ENCODE measurements at places on chromosomes 4 and X.

DNA sequence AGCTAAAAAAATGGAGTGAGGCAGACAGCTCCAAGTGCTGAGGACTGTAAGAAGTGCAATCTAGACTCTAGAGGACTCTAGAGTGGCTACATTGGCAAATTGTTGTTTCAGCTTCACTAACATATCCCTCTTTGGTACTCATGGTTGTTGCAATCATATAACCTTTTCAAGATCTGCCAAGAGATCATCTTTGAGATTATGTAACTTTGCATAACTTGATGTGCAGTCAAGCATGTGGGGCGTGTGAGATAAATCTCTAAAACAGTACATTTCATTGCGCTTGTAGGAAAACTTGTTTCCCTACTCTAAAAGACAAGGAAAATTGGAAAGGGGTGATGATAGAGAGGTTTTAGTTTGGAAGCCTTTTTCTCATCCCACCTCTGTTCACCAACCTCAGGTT is 11.2 kb upstream of the BRS3 start:
- DNase-seq = no peak

DNA sequence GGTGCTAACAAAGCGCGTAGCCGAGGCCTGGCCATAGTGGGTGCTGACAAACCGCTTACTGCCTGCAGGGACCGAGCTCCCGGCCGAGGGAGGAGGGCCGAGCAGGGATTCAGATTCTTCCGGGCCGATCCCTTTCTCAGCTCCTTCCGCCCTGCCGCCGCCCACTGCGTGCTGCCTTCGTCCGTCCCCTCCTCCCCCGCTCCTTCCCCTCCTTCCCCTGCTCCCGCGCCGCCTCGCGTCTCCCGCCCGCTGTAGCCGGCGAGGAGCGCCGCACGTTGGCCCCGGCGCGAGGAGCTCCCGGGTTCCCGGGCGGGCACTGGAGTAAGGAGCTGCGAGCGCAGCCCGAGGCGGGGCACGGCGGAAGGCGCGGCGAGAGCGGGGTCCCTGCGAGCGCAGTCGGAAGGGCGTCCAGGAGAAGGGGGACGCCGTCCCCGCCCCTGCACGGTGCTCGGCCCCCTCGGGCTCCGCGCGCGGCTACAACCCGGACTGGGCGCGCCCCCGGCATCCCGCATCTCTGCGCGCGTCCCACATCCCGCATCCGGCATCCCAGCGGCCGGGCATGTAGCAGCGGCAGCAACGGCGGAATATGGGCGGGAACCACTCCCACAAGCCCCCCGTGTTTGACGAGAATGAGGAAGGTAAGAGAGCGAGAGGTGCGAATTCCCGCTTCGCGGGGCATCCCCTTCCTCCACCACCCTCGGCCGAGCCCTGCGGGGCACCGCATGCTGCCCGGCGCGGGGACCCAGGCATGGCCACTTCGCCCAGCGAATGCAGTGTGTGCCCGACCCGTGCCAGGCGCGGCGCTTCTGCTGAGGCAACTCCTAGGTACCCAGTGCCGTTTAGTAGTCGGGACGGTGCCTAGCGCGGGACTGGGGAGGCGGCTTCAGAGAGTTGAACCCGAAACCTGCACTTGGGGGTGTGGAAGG is at the start of gene STK32B:
Gene STK32B, plus strand, starts transcription at position 203 of the 926 bp plus-strand sequence.
- no peak for DNase-seq

GRCh38 chr4:95183656-95184408 is 364.9 kb downstream of the UNC5C start:
- DNase-seq = no peak

- peak; percentile 14 for DNase-seq
These were observed 126.6 kb downstream of the PPP4R3C start for GRCh38 chrX:27336466-27337091.
